Uterus (tissue), 4 donors: ENCODE measurements at places on chromosomes 4 and X.
A peak's percentile ranks its signal among the peaks of the same experiment; 100 is the strongest.

- no peak for DNase-seq
Observed at GRCh38 chr4:32986236-32986635, 2266.1 kb downstream of the PCDH7 start.

DNA sequence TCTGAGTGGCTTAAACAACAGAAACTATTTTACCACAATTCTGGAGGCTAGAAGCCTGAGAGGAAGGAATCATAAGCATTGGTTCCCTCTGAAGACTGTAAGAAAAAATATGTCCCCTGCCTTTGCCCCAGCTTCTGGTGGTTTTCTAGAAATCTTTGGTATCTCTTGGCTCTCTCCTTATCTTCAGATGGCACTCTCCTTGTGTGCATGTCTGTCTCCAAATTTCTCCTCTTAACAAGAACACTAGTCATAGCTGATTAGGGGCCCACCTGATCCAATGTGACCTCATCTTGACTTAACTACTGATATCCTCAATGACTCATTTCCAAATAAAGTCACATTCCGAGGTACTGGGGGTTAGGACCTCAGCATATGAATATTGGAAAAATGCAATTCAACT lies 635.0 kb upstream of the NR3C2 start:
- no peak for DNase-seq

DNA sequence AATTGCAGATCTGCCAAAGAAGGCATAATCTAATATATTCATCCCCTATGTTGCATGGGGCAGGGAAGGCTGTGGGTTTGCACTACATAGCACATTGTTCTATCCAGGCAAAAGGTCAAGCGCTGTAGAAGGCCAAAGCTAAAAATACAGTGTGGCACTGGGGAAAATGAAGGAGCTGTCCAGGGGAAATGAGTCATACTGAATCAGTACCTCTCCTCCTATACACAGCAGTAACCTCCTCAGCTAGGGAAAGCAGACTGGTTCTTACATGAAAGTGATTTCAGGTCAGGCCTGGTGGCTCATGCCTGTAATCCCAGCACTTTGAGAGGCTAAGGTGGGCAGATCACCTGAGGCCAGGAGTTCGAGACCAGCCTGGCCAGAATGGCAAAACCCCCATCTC lies 31.0 kb upstream of the SLC25A4 start:
- peak; percentile 31 for DNase-seq

GRCh38 chr4:69760455-69760854 lies at the start of gene SULT1B1:
Gene SULT1B1, minus strand, starts transcription at chr4:69760620. Its CDS starts 5,403 bp downstream, at chr4:69755217.
- DNase-seq = no peak

DNA sequence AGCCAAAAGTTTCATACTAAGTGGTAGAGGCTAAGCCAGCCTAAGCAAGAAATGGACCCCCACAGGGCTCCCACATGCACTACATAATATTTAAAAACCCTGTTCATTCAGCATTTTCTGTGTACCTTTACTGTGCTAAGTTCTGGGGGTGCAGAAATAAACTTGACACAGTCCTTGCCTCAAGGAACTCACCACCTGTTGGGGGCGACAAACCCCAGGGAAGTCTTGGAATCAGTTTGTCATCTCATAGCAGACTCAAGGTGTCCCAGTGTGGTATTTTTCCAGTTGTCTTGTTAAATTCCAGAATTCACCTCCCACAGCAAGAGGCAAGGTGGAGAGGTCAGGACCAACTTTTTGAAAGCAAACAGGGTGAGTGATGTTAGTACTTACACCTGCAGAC lies 43.1 kb downstream of the ATG4A start:
- no peak for DNase-seq

DNA sequence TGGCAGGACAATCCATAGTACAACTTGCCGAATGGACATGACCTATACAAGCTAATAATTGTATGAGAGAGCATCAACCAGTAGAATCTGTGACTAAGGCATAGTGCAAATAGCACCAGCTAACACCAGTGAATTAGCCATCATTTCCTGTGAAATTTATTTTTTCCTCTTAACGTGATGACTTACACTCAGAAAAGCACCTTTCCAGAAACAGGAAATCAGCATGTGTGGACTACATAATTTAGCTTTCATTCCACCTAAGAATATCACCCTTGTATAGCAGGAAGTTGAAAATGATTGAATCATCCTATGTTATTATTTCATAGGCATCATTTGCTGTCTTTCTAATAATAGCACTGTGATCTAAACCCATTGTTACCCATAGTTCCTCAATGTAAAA lies 1393.4 kb upstream of the PCDH7 start:
- no peak for DNase-seq

DNA sequence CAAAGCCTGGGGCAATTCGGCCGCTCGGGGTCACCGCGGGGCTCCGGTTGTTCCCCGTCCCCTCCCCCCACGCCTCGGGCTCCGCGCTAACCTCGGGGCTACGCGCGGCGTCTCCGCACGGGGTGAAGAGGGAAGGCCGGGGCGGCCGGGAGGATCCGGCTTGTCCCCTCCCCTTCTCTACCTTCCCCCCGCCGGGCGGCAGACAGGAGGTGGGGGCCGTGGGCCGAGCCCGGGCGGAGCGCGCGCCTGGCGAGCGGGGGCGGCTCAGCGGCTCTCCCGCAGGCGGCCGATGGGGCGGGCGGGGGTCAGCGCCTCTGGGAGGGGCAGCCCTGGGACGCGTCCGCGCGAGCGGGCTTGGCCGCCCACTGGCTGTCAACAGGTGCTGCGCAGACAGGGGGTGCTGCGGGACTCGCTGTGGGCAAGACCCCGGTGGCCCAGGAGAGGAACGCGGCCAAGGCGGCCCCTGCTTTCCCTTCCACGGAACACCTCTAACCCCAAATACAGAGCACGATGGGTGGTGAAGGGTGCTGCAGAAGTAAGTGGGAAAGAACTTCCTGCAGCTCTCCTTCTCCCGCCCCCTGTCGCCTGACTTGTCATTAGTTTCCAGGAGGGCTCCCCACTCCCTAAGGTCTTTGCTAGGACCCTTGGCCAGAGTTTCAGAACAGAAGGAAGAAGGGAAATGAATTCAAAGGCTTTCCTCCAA lies at the start of gene PDGFC:
Gene PDGFC, minus strand, starts transcription at position 124 of the 703 bp plus-strand sequence. CDS start 896 bp downstream, outside the sequence.
- peak; percentile 82 for DNase-seq

DNA sequence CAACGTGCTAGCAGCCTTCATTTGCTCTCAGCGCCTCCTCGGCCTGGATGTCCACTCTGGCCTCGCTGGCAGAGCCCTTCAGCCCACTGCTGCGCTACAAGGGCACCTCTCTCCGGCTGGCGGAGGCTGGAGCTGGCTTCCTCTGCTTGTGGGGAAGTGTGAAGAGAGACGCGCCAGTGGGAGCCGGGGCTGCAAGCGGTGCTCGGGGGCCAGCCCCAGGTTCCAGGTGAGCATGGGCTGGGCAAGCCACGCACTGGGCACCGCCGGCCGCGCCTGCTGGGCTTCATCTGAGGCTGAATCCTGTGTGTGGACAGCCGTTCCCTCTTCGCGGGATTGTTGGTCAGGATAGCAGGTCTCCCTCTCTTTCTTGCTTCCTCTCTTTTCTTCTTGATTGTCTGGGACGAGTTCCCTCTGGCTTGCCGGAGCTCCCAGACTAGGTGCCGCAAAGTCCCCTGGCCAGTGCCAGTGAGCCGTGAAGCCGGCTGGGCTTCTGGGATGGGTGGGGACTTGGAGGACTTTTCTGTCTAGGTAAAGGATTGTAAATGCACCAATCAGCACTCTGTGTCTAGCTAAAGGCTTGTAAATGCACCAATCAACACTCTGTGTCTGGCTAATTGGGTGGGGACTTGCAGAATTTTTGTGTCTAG lies 165.0 kb downstream of the HEPH start:
- DNase-seq = no peak
